ENCODE measurements at places on chromosomes 2 and 18.

- no peak for DNase-seq
Measured at GRCh38 chr2:120481446-120482194, 135.7 kb downstream of the INHBB start.

- DNase-seq = no peak
Measured at GRCh38 chr2:160471950-160472349, 21.7 kb downstream of the RBMS1 start.

DNA sequence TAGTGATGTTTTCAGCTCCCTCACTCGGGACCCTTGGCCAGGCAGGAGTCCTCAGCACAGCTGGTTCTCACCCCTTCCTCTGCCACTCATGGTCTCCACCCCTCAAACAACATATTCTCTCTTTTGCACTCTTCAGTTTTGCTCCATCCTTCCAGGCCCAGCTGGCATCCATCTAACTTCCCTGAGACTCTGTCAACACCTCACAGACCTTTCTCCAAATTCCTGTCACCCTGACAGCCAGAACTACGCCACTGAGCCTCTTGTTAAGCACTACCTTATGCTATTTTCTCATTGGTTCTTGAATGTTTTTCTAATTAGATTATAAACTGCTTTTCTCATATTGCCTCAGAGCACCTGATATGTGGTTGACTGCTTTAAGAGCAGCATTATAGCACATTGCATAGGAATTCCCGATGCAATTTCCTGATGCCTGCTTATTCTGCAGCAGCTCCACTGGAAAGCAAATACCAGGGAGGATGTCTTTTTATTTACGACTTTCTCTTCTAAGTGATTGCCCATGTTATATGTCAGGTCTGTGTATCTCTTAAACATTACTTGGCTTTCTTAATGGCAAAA is 12.4 kb upstream of the INO80C start:
- no peak for DNase-seq

DNA sequence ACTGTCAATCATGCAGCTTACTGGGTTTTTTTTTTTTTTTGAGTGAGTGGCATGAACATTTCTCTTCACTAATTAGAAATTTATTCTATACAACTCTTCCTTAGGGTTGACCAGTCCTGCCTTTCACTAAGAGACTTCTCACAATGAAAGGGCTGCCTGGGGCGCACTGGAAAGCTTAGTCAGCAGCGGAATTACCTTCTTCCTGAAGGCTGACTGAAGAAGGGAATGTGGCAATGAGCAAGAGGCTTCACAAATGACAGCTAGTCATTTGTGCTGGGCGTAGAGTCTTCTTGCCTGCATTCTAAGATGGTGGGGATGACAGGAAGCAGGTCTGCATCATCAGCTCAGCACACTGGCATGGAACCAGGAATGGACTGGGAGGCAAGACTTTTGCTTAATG is 15.6 kb upstream of the SCN3A start:
- DNase-seq = no peak

Measured in Peyer's patch (tissue), 4 donors.